Stimulated activated CD4-positive, alpha-beta T cell treated with anti-CD3 and anti-CD28 coated beads, Interleukin-15, amount 100 ng/mL, for 24 hours (primary cell): ENCODE measurements at places on chromosomes 7 and 10.

- DNase-seq = no peak
Measured at GRCh38 chr7:130266258-130266960, at the start of gene CPA2. Gene CPA2, plus strand, starts transcription at chr7:130266863. Its CDS starts 19 bp downstream, at chr7:130266882.

DNA sequence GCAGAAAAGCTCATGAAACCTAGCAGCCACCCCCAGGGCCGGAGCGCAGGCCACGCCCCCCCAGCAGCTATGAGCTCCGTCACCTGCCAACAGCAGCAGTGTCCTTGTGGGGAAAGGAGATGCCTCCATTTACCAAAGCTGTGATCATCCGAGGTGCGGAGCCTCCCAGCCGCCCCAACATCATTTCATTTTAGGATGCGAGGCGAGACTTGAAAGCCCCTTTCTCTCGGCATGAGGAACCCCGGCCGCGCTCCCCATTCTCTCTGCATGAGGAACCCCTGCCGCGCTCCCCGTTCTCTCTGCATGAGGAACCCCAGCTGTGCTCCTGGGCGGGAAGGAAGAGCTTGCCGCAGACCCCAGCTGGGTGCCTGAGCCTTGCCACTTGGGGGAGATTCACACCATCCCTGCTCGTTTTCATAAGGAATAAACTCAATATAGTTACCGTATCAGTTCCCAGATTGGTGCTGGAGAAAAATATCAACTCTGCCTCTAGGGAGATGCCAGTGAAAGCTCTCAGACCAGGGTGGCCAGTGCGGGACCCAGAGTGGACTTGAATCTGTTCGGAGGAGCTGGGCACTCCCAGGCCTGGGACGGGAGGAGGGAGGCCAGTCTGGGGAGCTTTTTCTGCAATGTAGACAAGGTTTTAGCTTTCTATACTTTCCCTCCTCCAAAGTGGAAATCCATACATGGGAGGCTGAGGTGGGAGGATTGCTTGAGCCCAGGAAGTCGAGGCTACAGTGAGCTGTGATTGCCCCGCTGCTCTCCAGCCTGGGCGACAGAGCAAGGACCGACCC, 35.0 kb downstream of the JAKMIP3 start:
- no peak for DNase-seq

DNA sequence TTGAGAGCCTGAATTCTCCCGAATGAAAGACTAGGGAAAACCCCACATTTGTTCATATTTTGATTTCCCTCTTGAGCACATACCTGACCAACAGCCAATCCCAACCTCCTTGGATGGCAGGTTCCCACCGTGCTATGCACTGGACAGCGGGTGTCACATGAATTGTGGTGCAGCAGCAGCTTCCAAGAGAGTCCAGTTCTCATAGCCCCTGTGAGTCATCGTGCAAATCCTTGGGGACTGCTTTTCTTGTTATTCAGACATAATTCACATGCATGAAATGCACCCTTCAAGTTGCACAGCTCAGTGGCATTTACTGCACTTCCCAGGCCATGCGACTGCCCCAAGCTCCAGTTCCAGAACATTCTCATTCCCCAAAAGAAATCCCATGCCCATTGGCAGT, 67.8 kb upstream of the PPP2R2D start:
- no peak for DNase-seq

- DNase-seq = no peak
Measured at GRCh38 chr10:114060456-114060855, 16.8 kb downstream of the ADRB1 start.

DNA sequence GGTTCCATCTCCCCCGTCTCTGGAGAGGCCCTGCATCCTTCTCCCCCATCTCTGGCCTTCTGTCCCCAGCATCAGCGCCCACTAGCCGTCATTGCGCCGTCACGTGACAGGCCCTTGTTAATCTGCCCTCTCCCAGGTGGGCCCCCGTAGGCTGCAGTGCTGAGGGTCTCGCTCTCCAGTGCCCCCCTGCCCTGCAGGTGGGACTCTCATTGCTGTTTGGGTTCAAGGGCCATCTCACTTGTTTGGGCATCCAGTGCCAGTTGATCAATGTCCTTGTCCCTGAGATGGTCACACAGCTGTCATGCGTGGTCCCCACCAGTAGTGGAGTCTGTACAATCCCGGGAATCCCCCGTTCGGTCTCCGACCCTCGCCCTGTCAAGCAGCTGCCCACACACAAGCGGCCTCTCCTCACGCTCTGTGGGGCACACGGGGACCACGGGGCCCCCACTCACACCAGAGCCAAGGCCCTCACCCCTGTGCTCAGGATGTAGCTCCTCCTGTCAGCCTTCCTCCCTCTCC, 114.0 kb downstream of the INPP5A start:
- no peak for DNase-seq

- no peak for DNase-seq
Measured at GRCh38 chr10:77359287-77359691, 278.3 kb downstream of the KCNMA1 start.

DNA sequence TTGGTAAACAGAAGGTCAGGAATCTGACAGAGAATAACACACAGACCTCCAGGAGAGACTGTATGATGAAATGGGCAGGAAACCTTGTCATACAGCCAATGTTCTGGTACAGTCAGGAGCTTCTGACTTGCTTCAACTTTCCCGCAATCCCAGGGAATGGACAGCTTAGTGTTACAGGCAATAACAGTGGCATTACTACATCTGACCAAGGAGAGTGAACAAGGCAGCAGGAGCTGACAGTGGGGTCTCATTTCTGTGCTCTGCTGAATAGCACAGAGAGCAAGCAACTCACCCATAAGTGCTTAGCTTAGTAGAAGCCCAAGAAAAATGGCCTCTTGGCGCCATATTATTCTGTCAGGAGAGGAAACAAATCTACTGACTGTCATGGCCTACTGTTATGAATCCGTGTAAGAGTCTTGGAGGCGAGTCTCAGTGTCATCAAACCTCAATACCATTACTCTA, 186.2 kb upstream of the MTPN start:
- DNase-seq = no peak

DNA sequence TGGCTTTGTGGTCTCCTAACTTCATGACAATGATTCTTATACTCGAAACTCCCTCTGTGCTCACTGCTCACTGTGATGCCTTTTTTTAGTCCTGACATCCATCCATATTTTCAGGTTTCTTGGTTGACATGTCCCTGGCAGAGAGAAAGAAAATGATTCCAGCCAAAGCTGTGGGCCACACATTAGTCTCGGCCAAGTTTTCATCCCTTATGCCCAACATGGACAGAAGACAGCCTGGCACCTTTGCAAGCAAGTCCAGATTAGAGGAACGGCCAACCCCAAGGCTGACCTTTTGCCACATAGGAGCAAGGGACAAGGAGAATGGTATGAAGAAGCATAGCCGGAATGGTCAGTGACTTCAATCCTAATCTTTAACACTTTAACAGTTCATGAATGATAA, 8.7 kb upstream of the OPALIN start:
- no peak for DNase-seq

- DNase-seq = no peak
Measured at GRCh38 chr7:27423290-27423689, 180.7 kb downstream of the EVX1 start.

GRCh38 chr10:122083478-122084025, 94.6 kb downstream of the TACC2 start:
- DNase-seq = no peak

DNA sequence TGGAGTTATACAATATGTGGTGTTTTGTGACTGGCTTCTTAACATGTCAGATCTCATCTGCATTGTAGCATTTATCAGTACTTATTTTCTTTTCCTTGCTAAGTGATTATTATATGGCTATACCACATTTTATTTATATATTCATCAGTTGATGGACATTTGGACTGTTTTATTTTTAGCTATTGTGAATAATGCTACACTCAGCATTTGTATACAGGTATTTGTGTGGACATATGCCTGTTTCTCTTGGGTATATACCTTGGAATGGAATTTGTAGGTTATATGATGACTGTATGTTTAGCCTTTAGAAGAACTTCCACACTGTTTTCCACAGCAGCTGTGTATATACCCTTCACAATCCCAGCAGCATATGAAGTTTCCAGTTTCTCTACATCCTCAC, 86.5 kb downstream of the GSDME start:
- no peak for DNase-seq

- no peak for DNase-seq
Measured at GRCh38 chr7:47553309-47553708, 28.6 kb downstream of the TNS3 start.

- DNase-seq = no peak
Measured at GRCh38 chr7:76347710-76348109, 11.1 kb downstream of the YWHAG start.

GRCh38 chr10:50373821-50374501, 122.6 kb upstream of the ASAH2 start:
- DNase-seq = no peak

DNA sequence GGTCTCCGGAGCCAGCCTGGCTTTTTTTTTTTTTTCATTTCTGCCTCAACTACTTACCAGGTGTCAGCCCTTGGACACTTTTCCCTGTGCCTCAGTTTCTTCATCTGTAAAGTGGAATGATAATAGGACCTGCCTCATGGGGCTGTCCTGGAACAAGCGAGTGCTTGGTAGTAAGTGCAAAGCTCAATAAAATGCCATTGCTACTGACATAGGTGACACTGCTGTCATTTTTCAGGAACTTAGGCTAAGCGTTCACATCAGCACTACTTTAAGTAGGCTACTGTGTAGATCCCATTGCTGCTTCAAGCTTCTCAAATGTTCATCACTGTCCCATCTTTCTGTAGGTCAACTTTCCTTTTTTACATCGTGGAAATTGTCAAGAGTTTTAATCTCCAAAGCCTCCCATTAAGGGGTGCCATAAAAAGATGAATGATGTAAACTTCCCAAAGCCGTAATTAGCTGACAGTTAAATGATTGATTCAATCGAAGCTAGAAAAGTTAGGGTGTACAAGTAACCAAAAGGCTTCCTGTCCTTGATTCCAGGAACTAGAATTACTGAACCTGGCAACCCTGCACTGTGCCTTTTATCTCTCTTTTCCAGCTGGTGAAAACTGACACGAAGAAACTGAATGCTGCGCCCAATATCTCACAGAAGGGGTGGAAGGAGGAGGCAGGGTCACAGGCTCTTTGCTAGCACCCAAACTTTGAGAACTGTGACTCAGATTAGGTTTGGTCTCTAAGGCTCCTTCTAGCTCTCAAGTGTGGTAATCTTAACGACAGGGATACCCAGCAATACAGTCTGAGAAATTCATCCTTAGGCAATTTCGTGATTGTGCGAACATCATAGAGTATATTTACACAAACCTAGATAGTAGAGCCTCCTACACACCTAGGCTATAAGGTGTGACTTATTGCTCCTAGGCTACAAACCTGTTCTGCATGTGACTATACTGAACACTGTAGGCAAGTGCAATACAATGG, 861 bp upstream of the USP6NL start:
- DNase-seq = peak; percentile 16
